ENCODE measurements at places on chromosomes 7 and 10. TPM values are rescaled to one million over a fixed set of nuclear protein-coding genes. Genes with fewer than 3 reads are reported as not detected.

DNA sequence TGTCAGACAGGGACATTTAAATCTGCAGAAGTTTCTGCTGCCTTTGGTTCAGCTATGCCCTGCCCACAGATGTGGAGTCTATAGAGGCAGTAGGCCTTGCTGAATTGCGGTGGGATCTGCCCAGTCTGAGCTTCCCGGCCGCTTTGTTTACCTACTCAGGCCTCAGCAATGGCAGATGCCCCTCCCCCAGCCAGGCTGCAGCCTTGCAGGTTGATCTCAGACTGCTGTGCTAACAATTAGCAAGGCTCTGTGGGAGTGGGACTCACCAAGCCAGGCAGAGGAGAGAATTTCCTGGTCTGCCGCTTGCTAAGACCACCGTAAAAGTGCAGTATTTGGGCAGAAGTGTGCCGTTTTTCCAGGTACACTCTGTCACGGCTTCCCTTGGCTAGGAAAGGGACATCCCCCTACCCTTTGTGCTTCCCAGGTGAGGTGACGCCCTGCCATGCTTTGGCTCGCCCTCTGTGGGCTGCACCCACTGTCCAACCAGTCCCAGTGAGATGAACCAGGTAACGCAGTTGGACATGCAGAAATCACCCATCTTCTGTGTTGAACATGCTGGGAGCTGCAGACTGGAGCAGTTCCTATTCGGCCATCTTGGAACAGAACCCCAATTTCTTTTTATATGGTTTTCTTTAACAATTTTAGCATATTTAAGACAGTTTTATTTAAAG, 28.4 kb upstream of the VWDE start:
- DNase-seq, result no peak

DNA sequence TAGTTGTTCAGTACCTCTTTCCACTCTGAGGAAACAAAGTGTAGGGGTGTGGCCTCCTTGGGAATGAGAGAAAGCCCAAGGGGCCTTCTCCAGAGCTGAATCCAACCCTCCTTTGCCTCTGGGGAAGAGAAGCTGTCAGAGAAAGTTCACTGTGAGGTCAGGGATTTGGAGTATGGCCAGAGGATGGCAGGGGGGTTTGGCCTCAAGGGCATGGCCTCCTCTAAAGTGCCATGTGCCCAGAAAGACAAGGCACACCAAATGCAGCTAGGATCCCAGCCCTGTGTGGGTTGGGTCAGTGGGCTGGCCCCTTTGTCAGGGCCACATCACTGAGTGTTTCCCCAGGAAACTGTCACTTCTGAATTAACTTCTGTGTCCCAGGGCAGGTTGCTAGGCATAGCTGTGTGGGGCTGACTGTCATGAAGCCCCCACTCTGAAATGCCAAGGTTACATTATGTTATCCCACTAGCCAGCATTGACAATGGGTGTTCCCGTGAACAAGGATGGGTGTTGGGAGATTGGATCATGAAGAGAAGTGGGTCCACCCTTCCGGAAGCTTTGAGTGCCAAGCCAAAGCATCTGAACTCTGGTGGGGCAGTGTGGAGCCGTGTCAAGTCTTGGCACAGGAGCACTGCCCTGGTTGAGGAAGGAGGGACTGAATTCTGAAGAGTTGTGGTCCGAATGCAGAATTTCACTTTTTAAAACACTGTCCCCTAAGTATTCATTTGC, 123.3 kb downstream of the ZMIZ1 start:
- no peak for DNase-seq

DNA sequence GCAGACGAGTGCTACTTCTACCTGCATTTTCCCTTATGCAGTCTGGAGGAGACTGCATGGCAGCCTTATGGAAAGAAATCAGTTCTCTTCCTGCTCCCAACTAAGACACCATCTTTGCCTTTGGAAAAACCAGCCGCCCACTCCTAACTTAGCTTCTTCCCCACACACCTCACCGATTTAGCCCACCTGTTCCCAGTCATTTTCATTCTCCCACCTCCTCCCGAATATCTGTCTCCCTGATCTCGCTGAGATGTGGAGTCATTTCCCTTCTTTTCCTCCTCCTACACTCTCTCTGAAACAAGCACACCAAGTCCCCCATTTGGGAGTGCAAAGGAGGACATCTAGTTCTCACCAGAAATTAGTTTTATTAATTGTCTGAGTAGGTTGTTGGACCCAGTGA, 35.2 kb upstream of the JCAD start:
- DNase-seq, result no peak

GRCh38 chr7:28183627-28184026, 3.0 kb upstream of the JAZF1 start:
- no peak for DNase-seq

- DNase-seq, result no peak
These were observed 34.5 kb downstream of the FRMD4A start for GRCh38 chr10:14296065-14296709.

The TRIM50 gene
- not detected for total RNA-seq

The GSTO2 gene
- total RNA-seq, result 47.0 TPM

All from ureter (tissue), 1 donor.